ENCODE measurements at places on chromosomes 6 and 20.

DNA sequence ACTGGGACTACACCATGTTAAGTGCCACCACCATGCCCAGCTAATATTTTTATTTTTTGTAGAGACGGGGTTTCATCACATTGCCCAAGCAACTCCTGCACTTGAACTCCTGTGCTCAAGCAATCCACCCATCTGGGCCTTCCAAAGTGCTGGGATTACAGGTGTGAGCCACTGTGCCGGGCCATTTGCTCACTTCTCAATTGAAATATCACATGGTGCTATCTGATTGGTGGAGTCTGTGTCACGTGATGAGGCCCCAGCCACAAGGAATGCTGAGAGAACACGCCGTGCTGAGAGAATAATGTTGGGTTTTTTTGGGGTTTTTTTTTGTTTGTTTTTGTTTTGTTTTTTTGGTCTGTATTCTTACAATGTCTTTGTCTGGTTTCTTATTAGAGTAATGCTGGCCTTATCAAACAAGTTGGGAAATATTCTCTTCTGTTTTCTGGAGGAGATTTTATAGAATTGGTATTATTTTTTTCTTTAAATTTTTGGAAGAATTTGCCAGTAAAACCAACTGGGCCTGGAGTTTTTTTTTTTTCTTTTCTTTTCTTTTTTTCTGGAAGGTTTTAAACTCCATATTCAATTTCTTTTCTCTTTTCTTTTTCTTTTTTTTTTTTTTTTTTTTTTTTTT lies 183.2 kb upstream of the KCNG1 start:
- no peak for DNase-seq

DNA sequence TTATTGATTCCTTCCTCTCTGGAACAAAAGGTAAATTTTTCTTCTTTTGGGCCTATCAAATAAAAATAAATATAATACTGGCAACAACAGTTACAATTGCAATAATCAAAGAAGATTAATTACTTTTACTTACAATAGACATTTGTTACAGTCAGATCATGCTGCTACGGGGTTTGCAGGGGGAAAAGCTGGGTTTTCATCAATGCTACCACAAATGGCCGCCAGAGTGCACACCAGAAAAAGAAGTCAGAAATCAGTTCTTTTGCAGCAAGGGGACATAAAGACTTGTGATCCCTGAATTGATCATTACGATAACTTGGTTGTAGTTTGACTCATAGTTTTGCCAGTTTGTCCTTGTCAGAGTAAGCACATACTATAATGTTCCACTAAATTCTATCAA lies 714.5 kb upstream of the EYS start:
- no peak for DNase-seq

DNA sequence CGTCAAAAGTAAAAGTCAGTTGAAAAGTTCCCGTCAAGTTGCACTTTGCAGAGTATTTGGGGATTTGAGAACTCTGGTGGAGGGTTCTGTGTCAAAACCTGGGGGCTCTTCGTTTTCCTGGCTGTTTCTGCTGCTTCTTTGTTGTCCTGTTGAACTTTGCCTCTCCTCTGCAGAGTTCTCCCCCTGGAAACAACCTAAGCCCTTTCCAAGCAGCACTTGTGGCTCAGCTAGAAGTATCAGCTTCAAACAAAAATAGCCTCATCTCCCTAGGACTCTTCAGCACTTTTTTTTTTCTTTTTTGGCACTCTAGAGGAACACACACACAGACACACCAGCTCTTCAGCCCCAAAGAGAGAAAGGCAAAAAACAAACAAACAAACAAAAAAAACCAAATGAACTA lies at the start of gene TRDN:
TSS of gene TRDN (minus strand) at position 169 of the 400 bp plus-strand sequence. CDS start 175 bp downstream, outside the sequence.
- DNase-seq: no peak

GRCh38 chr20:47347661-47348435 lies 8.7 kb downstream of the ZMYND8 start:
- no peak for DNase-seq

DNA sequence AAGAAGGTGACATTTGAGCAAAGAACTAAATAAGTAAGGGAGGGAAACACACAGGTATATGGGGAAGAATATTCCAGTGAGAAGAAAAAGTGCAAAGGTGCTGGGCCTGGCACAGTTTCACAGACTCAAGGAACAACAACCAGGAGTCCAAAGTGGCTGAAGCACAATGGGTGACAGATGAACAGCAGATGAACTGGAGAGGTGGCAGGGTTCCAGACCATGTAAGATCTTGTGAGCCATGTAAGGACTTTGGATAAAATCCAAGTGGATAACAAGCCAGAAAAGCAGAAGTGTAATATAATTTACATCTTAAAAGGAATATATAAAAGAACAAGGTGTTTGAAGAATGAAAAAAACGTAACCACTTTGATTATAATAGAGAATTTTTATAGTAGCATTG lies 87.9 kb downstream of the MMS22L start:
- DNase-seq: no peak

DNA sequence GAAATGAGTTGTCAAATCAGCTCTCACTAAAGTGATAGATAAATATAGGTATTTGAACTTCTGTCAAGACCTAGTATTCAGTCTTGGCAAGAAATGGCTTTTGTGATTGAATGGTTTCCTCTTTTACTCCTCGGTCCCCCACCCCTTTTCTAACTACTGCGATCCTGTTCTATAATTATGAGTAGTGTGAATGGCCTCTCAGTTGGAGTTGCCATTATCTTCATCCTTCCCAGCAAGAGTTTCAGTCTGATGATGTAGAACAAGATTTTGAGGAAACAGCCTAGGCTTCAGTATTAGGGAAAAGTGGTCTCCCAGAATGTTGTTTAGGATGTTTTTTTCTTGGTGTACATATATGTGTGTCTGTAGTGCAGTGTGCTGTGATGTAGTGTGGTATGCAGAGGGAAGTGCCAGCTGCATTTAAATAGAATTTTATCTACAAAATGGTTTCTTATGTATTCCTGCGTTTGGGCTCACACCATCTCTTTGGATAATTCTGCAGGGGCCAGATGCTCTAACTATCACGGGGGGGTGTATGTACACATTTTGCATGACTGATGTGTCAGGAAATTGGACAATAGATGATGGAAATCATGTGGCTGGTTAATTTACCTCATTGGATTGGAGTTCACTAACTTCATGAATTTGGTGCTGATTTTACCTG lies 180.1 kb upstream of the MMS22L start:
- DNase-seq: no peak

DNA sequence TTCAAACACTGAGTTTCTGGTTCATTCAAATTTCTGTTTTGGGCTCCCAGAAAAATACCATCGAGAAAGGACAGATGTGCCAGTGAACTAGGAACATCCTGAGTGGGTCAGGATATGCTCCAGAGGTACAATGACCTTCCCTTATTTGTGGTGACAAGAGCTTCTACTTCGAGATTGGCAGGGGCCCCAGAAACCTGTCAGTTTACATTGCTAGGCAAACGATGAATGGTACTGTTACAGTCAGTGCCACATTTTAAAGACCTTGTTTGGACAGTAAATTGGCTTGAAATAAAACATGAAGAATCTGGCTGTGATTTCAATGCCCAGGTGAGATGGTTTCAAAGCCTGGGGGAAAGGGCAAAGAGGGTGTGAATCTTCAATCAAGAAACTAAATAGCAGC lies 454.5 kb upstream of the ID4 start:
- no peak for DNase-seq

- no peak for DNase-seq
Observed at GRCh38 chr20:2849529-2849928, 9.0 kb downstream of the VPS16 start.

DNA sequence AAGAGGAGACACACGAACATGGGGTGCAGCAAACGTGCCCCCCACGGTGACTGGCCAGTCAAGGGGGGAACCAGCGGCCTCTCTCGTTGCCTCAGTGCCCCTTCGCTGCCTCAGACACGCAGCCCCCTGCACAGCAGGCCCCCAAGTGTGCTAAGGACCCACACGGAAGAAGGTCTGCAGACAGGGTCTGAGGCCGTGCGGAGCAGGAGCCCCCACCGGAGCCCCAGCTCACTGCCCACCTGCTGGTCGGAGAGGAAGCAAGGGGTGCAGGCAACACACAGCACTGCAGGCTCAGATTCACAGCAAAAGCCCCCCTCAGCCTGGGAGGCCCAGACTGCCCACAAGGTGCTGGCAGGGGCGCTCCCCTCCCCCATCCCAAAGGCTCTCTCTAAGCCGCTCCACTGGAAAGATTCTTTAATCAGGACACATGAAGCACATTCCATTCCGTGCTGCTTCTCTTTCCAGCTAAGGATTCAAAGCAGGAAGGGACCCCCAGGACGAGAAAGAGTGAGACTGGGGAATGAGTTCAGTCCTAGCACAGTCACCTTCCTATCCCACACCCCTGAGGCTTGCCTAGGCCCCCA lies 105.1 kb downstream of the SLC23A2 start:
- no peak for DNase-seq

DNA sequence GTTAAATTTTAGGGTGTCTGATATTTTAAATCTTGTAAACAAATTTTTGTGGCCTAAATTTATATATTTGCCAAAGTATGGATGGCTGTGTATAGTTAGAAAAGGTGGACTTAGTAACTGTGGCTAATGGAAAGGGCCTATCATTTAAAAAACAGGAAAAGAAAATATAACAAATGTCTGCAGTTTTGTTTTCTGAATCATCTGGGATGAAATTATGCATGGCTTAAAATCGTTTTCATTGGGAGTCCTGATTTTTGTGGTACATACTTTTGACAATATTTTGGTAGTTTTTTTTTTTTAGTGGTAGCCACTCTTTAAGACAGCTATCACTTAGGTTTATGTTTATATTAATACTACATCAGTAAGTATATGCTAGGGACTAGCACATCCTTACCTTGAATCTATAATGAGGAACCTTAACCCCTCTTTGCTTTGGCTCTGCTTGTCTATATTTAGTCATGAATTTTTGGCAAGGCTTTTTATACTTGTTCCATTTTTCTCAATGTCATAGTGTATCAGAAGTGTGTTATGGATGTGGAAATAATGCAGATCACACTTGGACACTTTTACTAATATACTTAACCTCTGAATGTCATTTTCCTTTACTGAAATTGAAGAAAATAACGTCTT lies 5.6 kb downstream of the ARID1B start:
- no peak for DNase-seq

DNA sequence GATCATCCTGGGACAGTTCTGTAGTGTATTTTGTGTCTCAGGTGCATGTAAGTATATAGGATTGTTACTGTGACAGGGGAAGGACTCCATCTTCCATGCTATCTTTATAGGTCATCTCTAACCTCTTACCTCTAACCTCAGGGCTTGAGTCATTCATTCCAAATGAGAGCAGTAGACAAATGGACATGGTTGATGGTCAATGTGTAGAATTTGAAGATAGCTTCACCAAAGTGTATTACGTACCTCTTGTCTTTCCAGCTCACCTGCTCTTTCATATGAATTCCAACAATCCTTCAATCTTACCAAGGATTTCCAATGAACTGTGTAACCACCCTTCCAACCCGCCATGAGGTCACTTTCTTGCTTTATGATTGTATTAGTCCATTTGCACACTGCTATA lies 8.7 kb upstream of the ADGRG6 start:
- DNase-seq: no peak

- DNase-seq: no peak
Observed at GRCh38 chr20:11511821-11512220, 405.9 kb upstream of the BTBD3 start.

GRCh38 chr20:5268449-5268848 lies 48.3 kb downstream of the PROKR2 start:
- DNase-seq: no peak

DNA sequence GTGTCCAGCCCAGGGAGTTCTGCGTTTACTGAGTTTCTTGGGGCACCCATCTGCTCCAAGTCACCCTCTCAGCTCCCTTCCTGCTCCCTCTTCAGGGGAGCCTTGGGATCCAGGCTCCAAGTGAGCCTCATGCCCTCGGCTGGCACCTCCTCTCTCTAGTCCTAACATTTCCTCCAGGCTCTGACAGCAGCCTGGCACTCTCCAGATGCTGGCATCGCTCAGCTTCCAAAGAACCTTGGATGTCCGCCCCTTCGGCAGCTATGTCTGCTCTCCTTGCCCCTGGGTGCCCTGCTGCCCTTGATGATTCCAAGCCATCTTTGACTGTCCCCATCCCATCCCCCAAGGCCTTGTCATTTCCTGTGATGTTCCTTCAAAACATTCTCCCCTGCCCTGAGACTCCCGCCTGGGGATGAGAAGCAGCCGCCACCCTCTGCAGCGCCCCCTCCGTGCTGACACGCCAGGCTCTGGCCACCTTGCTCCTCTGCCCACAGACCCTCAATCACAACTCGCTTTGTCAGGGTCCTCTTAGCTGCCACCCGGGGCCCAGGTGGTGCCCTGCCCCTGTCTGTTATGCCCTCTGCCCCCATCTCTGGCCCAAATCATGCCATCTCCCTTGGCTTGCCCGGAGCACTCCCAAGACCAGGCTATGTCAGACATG lies 6.6 kb upstream of the GFRA4 start:
- no peak for DNase-seq

- no peak for DNase-seq
Observed at GRCh38 chr6:74182992-74183391, 487.0 kb downstream of the CD109 start.

GRCh38 chr6:7389162-7389450 lies 436 bp downstream of the CAGE1 start:
- peak; percentile 26 for DNase-seq

DNA sequence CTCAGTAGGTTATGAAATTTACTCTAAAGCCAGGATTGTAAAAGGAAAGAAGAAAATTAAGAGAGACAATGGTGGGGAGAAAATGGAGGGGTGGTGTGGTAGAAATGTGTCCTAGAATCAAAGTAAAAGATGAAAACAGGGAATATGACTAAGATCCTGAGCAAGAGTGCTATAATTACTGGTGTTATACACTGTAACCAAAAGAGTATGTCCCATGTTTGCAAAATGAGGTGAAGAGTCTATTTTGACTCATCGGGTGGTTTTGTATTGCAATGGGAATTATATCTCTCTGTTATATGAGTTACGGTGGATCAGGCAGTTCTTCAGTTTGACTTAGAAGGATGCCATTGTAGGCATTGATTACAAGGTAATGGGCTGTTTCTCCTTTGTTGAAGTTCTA lies 8.5 kb downstream of the L3MBTL3 start:
- no peak for DNase-seq

DNA sequence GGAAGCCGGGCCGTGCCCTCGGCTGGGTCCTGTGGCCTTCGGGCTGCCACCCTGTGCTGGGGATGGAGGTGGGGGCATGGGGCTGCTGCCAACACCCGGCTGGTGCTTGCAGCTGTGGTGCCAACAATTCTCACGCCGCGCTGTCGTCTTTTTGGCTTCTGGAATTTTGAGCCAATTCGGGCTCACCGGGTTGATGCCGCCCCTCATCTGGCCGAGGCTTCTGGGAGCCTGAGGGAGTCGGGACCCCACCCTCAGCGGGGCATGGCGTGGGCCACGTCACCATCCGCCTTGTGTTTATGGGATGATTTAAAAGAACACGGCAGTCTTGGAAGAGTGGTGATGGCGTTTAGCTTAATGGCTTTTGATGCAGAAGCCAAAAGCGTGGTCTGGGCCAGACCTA lies 8.7 kb upstream of the NPBWR2 start:
- DNase-seq: no peak

- DNase-seq: peak; percentile 46
Observed at GRCh38 chr6:19892260-19892659, 55.1 kb downstream of the ID4 start.

DNA sequence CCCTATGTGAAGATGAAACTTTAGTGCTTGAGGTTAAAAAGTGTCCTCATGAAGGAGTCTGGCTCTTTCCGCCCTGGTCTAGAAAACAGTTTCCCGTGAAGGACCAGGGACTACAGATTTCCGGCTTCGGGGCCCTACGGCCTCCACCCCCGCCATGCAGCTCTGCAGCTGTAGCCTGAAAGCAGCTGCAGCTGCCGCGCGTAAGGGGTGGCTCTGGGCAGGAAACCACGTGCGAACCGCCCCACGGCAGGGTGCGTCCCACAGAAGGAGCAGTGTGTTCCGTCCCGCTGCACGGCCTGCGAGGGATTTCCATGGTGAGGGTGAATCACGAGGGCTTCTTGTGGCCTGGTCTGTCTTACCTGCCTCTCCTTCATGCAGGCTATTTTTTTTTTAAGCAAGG lies 117.0 kb downstream of the ERMARD start:
- no peak for DNase-seq

Data from NCI-H1048 (cell line).